Left cardiac atrium (tissue), 4 donors: ENCODE measurements at places on chromosomes 2 and 18. TPM values are rescaled to one million over a fixed set of nuclear protein-coding genes. Genes with fewer than 3 reads are reported as not detected.
A peak's percentile ranks its signal among the peaks of the same experiment; 100 is the strongest.

MERTK gene
- total RNA-seq = 12.6 TPM

INHA gene
- 2.2 TPM for total RNA-seq

ALLC gene
- not detected for total RNA-seq

UCN gene
- 1.2 TPM for total RNA-seq

CYP26B1 gene
- 21.0 TPM for total RNA-seq

FAM110C gene
- 6.2 TPM for total RNA-seq

STON1 gene
- total RNA-seq = 19.1 TPM

LOXHD1 gene
- total RNA-seq = 0.59 TPM

ALPI gene
- total RNA-seq = not detected

NEU2 gene
- not detected for total RNA-seq

DNA sequence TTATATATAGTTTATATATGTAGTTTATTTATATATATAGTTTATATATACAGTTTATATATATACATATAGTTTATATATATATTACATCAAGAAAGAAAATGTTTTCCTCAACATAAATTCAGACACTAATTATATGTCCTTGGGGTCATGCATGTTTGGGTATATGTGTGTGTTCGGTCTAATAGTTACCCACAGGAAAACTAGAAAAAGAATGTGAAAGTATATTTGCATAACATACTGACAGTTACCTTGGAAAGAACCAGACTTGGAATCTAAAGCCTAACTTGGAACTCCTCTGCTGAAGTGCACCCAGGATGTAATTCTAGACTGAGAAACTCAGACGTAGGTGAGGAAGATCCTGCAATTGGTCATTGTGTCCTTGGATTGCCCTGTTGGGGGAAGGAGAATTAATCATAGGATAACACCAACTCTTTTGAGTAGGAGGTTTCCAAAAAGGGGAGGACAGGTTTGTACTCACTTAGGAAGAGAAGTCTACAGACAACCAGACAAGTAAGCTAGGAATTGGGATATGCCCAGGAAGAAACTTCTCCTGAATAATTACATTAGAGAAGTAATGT, 8.9 kb upstream of the SLC25A12 start:
- DNase-seq = no peak

DNA sequence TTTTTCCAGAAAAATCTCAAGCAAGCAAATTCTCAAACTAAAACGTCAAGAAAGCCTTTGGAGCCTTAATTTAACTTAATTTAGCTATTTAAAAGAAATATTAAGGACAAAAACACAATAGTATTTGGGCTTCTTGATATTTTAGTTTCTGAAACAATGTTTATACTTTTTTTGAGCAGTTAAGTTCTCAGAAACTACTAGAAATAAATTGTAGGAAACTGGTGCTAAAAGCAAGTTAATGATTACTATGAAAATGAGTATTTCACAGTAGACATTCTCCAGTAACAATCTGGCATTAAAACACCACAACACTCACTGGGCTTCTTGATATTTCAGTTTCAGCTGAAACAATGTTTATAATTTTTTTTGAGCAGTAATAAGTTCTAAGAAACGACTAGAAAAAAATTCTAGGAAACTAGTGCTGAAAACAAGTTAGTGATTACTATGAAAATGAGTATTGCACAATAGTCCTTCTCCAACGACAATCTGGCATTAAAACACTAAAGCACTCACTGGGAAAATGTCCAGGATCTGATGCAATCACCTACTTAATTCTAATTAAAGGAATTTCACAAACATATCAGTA, 45.1 kb downstream of the TRAK2 start:
- no peak for DNase-seq

DNA sequence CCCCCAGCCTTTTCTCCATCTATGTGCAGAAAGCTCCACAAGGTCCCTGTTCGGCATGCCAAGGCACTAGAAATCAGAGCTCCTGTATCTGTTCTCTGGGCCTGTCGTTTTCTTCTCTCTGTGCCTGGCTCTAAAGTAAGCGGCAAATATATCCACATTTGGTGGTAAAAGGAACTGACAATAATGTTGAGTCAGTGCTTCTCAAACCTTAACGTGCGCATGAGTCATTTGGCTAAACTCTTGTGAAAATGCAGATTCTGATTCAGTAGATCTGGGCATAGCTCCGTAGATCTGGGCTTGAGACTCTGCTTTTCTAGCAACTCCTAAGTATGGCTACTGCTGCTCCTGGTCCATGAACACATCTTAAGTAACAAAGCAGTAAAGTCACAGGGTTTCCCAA, 16.5 kb upstream of the ACSL3 start:
- no peak for DNase-seq

DNA sequence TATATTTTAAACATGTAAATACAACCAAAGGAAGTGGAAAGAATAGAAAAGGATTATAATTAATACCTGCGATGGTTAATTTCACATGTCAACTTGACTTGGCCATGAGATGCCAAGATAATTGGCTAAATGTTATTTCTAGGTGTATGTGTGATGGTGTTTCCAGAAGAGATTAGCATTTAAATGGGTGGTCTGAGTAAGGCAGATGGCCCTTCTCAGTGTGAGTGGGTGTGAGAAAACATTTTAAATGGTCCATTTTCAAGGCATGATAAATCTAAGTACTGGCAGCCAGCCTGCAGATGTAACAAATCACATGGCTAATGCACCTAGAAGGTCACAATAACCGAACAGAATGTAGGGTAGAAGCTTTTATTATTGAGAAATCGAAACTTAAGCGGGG, 99.6 kb upstream of the CDH7 start:
- no peak for DNase-seq

GRCh38 chr18:49899657-49900330, 86.5 kb upstream of the ACAA2 start:
- no peak for DNase-seq

GRCh38 chr2:143146815-143147530, 17.8 kb downstream of the ARHGAP15 start:
- DNase-seq = no peak

DNA sequence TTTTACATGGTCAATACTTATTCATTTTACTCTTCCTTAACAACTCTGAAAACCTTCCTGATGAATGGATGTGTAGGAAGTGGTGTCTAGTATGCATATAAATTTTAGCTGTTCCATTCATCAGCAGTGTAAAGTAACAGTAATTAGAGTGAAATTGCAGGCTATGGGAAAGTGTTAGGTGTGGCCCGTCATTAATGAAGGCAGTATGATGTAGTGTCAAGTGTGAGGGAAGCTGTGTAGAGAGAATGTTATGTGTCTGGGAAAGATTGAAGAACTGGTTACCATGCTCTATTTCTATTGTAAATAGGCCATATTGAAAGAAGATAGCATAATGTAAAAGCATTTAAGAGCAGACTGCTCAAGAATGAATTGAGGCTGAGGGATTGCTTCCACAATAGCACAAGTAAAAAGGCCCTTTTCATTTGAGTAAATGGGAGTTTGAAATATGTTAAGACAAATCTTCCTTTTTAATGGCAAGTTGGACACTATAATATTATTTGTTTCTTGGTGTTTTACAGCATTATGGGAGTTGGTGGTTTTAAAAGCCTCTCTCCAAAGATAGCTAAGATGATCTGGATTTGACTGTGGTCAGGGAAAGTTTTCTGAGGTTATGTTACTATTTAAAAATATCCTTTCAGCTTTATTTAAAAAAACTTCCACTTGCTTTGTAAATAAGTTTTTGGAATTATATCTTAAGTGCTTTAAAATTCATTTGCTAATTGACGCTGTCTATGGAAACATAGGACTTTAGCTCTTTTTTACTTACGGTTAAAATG, 401.0 kb upstream of the ZEB2 start:
- DNase-seq = no peak

DNA sequence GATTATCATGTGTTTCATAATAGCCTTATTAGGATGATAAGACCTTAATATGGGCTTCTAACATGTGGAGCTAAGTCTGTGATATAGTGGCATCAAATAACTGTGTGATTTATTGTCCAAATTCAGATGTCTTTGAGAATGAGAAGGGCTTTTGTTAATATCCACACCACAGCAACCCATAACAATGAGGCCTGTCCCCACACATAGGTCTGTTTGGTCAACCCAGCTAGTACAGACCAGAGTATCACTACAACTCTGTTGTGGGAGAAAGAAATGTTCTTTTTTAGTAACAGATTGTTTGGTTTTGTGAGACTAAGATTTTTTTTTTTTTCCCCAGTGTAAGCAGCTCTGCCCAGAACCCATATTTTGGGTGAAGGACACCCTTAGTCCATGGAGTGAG, 439.2 kb downstream of the PIK3C3 start:
- DNase-seq = no peak

- DNase-seq = no peak
Measured at GRCh38 chr2:241670333-241671110, 16.1 kb downstream of the DTYMK start.

DNA sequence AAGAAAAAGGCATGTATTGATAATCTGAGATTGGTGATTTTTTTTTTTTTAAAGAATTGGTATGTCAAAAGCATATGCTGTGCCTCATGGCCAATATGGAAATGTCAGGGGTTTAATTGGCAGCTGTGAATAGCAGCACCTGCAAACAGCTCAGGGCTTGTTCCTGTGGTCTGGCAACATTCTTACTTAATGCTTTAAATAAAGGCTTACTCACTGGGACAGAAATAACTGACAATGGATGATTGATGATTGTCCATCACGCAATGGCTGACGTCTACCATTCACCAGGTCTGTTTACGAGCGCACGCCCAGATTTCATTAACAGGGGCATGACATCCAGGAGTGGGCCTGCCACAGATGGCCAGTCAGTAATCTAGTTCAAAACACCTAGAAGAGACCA, 66.7 kb downstream of the ETAA1 start:
- DNase-seq = no peak

- DNase-seq = no peak
Measured at GRCh38 chr18:57846258-57846657, 43.1 kb upstream of the ATP8B1 start.

- DNase-seq = no peak
Measured at GRCh38 chr2:234026693-234027254, 23.7 kb upstream of the SPP2 start.

DNA sequence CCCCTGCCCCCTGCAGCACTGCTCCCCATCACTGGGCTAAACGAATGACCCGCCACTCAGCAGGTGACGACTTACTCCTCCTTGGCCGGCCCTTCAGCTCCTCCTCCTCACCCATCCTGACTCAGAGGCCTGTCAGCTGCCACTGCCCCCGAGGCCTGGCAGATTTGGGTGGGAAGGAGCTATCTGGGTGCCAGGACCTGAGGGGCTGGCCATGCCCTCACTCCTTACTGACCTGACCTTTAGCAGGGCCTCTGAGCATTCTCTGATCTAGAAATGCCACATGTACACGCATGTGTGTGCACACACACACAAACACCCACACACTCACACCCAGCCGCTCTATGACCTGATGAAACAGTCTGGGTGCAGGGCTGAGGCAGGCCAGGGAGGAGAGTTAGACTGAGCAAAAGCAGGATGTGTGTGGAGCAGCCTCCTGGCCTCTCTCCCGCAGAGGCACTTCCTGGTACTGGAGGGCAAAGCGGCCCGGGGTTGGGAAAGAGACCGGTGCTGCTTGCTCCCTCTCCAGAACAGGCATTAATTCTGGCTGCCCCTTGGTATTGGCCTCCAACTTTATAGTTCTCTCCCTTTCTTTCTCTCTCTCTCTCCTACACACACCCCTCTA, 68.0 kb downstream of the ZFP36L2 start:
- peak; percentile 70 for DNase-seq

DNA sequence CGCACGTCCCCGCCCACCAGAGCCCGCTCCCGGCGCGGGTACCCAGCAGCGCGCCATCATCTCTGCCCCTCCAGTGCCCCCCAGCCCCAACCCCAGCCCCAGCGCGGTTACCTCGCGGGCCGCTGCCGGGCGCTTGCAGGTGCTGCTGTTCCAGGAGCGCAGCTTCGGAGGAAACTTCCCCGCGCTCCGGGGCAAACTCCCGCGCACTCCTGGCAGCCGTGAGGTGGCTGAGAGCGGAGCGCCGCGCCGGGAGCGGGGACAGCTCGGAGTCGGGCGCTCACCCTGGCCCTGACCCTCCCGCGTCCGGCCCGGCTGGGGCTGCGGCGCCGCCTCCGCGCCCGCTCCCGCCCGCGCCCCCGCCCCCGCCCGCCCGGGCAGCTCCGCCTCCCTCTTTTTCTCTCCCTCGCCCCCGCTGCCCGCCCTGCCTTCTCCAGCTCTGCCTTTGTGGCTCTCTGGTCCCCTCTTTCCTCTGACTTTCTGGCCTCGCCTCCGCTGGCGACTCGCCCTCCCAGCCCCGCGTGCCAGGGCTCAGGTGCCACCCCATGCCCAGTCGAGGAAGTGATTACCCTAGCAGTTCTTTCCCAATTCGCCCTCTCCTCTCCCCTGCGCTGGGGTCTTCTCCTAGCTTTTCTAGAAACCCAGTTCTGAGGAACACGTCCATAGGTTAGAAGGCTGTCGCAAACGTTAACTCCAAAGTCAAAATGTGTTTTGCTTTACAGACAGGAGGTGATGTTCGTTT, at the start of gene CHST9:
Gene CHST9 (minus strand): TSS at position 284 of the 739 bp plus-strand sequence. CDS start 42,499 bp downstream, outside the sequence.
- DNase-seq = peak; percentile 20

DNA sequence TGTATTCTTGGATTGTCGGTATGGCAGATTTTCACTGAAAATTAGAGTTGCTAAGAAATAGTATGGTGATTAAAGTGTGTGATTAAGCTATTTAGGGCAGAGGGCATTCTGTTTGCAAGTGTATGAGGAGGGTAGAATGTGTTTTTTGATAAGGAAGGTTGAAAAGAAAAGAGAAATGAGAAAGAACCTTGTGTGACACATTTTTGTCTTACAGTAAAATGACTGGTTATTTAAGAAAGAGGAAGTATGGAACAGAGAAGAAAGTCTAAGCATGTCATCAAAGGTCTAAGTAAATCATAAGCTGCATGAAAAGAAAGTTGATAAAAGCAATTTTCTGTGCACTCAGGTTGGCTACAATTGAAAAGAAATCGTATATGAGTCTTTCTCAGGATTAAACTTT, 5.2 kb upstream of the RSAD2 start:
- no peak for DNase-seq

DNA sequence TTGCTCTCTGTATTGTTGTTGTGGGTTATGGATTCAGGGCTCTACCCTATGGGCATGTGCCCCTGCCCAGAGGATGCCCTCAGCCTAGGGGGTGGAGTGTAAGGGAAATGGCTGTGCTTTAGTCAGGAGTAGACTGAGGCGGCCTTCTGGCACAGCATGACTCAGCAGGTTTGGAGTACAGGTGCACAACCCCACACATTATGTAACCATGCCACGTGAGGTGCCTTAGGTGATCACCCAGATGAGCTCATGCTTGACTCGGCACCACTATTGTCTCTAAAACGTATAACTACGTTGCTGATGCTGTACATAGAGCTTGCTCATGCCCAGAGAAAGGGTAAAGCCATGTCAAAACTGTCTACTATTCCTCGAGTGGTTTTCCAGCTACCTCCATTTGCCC, 48.3 kb upstream of the ZC3H15 start:
- DNase-seq = no peak

- DNase-seq = no peak
Measured at GRCh38 chr18:68588169-68588568, 126.7 kb downstream of the TMX3 start.

- DNase-seq = no peak
Measured at GRCh38 chr2:44120428-44120827, 48.2 kb upstream of the PPM1B start.
